ENCODE measurements at places on chromosomes 4 and X.
A peak's percentile ranks its signal among the peaks of the same experiment; 100 is the strongest.

DNA sequence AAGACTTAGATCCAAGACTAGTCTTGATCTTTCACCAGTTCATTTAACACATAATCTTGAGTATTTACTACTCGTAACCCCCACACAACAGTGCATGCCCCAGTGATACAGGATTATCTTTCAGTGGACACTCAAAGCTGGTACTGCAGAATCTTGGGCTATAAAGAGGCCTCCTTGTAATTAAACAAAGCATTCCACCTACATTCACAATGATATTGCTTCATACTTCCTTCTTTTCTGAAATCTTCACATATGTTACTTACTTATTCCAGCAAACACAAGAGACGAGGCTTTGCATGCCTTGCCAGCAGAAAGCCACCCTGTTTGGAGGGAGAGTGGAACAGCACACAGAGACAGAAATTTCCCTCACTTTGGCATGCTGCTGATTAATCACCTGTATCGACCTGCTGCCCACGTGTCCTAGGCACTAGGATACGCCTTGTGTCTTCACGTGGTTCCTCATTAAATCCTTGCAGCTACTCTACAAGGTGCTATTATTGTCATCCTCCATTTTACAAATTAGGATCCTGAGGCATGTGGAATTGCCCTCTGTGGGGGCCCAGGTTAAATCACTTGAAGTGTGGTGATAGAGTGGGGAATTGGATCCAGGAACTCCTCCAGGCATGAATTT, 77.3 kb downstream of the FAM184B start:
- no peak for DNase-seq

DNA sequence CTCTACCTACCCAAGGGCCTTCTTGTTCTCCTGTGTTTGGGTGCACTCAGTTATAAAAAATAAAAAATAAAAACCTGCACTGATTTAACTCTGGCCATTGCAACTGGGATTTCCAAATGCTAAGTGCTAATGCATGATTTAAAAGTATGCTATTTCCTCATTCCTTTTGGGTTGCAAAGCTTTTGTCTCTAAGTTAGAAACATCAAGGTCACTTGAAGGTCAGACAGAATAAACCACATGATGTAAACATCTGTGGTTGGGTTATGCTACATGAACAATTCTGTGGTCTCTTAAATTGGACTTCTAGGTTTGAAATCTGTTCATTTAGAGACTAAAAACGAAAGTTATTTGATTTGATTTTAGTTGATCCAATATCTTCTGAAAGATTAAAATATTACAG, 1547.4 kb upstream of the TENM3 start:
- no peak for DNase-seq

DNA sequence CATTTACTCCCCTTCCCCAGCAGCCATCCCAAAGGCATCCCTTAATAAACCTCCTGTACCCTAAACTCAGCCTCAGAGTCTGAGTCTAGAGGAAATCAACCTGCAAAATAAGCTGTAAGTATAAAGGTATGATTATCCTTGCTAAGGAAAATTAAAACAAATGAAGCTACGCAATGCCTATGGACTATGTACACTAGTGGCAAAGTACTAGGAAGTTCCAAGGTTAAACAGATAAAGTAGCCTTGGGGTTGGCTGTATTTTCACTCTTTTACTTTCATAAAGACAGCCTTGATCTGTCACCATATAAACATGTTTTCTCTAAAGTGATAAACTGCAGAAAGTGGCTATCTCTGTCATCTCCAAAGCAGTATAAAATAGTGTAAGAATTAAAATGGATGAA, 35.9 kb downstream of the MAP3K15 start:
- no peak for DNase-seq

DNA sequence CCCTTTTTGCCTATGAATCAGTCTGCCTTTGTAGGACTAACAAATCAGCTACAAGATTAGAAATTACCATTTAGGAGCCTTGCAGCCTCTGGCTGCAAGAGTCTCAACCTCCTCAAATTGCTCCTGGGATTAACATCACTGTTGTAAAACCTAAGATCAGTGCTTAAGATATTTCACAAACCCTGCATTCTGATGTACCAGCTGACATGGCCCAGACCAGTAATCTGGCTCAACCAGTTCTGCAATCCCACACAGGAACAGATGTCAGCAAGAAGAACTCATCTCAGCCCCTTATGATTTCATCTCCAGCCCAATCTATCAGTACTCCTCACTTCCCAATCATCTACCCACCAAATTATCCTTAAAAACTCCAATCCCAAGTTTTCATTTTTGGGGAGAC, 32.5 kb upstream of the AADAT start:
- DNase-seq: peak; percentile 53

GRCh38 chrX:40637687-40638086, 9.7 kb downstream of the CXorf38 start:
- no peak for DNase-seq

DNA sequence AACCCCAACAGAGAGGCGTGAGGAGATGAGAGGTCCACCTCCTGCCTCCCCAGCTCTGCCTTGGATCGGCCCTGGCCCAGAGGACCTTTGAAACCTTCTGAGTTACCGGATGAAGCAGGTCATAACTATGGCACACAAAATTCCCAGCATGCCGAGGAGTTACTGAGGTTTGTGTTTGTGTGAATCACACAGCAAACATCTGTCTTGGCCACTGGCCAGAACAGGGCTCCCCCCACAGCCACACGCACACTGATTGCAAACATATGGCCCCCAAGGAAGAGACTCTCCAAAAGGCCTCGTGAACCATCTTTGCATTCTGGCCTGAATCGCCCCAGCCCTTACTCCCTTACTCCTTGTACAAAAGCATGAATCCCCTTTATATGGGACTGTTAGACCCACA, 18.9 kb downstream of the RPS4X start:
- DNase-seq: no peak

DNA sequence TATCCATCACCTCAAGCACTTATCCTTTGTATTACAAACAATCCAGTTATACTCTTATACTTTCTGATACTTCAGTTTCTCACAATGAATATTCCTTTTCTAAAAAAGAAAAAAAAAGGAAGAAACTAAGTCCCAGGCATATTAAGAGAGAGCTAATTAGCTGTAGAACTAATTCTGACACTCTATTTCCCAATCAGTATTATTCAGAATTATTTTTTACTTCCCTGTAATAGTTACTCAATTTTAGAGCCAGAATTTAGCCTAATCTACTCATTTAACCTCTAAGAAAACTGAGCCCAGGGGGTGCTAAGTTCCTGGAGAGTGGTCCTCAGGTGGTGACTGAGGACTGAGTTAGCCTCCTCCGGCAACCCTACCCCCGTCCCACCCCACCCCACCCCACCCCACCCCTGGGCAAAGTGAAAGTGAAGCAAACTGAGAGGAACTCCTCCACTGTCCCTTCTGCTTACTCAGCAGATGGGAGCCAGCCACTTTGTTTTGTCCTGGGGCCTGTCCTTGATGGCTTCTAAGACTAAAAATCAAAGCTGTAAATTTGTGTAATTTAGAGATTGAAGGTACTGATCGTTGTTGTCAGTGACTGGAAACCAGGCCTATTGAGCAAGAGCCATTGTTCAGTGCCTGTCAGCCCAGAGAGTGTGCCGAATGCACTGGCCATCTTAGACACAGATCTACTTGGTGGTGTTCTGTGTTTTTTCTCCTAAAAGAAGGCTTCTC, 162.1 kb downstream of the CBR4 start:
- no peak for DNase-seq

GRCh38 chrX:123906557-123907316, 46.9 kb downstream of the XIAP start:
- no peak for DNase-seq

- no peak for DNase-seq
Observed at GRCh38 chr4:38846015-38846414, 10.6 kb downstream of the TLR6 start.

DNA sequence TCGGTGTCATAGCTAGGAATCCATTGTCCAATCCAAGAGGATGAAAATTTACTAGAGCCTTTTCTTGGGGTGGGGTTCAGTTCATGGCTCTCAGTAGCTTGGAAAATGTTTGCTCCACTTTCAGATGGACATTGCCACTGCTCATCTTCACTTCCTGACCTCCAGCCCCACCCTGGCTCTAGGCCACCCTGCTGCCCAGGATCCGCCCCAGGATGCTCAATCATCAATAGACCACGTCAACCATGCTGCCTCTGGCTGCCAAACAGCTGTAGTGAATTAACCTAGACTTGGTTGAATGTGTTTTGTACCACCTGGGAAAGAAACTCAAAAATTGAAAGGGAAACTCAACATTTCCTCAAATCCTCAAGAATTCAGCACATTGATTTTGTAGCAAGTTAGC, 37.2 kb upstream of the HSD17B10 start:
- DNase-seq: no peak

- DNase-seq: no peak
Observed at GRCh38 chr4:35182451-35182850, 1061.9 kb downstream of the ARAP2 start.

GRCh38 chr4:71202705-71203104, 136.1 kb upstream of the SLC4A4 start:
- DNase-seq: no peak

GRCh38 chr4:136355970-136356369, 1176.3 kb downstream of the PCDH18 start:
- no peak for DNase-seq

- DNase-seq: no peak
Observed at GRCh38 chr4:139532947-139533346, 23.1 kb downstream of the SETD7 start.

DNA sequence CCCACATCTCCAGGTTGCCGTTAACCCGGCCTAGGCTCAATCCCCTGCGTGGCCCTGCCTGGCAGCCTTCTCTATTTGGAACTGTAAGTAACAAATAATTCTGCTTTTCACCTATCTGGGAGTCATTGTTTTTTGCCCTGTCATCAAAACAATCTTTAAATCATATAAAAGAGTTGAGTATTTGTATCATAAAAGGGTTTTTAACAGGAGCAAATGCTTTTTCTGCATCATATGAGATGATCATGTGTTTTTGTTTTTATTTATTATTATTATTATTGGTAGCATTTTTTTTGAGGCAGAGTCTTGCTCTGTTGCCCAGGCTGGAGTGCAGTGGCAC, 10.0 kb upstream of the TLR3 start:
- DNase-seq: no peak

GRCh38 chr4:926538-926937, 5.6 kb downstream of the GAK start:
- peak; percentile 37 for DNase-seq

DNA sequence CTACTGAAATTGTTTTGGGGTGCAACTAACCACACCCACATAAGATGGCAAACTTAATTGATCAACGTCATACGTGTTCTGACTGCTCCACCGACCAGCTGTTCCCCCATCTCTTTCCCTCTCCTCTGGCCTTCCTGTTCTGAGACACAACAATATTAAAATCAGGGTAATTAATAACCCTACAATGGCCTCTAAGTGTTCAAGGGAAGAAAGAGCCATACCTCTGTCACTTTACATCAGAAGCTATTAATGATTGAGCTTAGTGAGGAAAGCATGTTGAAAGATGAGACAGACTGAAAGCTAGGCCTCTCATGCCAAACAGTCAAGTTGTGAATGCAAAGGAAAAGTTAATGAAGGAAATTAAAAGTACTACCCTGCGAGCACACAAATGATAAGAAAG, 173.9 kb upstream of the FTHL17 start:
- DNase-seq: no peak

DNA sequence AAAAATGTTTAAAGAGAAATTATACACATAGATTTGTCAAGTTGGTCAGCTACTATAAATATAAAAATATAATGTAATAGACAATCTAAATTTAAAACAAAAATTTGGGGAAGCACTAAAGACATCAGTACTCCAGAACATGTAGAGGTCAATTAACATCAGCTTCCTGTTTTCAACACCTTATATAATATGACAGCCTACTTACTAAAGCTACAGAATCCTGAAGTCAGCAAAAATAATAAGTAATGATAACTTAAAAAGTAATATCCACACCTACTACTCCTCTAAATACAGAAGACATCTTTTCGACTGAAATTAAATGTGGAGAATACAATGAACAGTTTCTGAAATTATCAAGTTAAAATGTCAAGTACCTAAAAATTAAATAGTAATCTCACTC, 118.6 kb downstream of the LRBA start:
- DNase-seq: no peak

DNA sequence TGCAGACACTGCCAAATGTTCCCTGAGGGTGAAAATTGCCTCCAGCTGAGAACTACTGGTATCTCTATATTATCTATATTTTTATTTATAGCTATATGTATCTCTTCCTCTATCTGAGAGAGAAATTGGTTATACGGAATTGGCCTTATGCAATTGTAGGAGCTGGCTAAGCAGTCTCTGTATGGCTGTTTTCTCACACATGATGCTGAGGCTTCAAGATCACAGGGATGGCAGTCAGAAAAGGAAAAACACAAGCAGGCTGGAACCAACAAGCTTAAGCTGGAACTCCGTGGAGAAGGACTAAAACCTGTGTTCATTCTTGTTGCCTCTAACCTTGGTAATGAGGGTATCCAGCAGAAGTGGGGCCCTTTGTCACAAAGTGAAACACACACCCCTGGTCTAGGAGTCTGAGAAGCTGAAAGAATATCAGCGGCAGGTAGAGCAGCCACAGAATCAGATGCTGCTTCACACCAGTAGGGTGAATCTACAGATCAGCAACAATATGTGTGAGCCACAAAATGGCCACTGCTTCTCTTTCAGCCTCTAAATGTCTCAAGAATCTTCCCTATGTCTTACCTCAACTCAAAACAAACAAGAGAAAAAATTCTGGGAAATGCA, 166.5 kb upstream of the PPP1R2C start:
- DNase-seq: no peak

DNA sequence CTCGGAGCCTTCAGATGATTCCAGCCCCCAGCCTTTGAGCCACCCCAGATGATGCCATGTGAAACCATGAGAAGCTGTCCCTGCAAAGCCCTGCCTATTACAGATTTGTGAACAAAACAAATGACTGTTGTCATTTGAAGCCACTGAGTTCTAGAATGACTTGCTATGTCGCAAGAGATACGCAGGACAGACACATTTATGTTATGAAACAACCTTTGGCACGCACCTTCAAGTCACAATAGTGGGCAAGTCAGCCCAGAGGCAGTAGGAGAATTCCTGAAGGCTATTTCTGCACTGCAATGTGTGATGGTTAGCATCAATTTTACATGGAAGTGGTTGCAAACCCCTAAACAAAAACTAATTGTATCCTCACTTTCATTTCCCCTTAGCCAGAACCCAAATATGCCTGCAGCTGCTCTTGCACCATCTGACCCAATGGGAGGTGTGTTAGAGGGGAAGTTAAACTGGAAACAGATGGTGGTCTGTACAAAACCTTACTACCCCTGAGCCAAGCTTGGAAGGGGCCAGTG, 174.4 kb upstream of the ATP6AP2 start:
- DNase-seq: peak; percentile 37

- DNase-seq: no peak
Observed at GRCh38 chrX:17617806-17618205, 119.5 kb upstream of the SCML1 start.

DNA sequence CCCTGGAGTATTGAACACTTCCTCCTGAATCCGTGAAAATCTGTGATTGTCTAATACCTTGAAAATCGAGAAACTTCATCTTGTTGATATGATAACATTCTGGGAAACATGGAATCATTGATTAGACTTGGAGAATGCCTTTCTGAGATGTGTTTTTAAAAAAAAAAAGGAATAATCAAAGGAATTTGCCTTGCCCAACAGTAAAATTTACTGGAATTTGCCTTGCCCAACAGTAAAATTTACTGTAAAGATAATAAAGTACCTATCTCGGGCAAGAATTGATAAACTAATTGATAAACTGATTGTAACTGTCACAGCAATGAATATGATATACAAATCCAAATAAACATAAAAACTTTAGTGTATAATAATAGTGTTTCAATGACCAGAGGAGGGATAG, 44.7 kb downstream of the PHOX2B start:
- DNase-seq: no peak

GRCh38 chr4:73998040-73999011, at the start of gene CXCL5:
TSS of gene CXCL5 (minus strand) at chr4:73998677. CDS start at chr4:73998581, 96 bp downstream.
- DNase-seq: peak; percentile 60

All from WERI-Rb-1 (cell line).